ENCODE measurements at places on chromosomes 2 and 18. TPM values are rescaled to one million over a fixed set of nuclear protein-coding genes. Genes with fewer than 3 reads are reported as not detected.

The MYL12B gene
- total RNA-seq, result 252 TPM

DNA sequence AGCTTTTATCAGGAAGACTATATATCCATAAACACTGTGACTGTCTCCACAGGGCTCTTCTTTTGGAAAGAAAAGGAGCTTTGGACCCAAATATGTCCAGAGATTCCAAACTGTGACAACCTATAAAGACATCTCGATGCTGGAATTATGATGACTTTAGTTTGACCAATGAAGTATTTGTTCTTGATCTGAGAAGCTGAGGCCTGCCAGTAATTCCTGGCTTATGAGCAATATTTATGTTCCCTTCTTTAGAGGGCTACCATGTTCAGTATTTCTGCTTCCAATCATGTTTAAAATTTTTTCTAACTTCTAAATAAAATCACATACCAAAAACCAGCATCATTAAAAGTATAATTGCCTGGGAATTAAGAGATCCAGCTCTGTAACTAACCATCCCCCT is 41.1 kb downstream of the FEZ2 start:
- H3K27me3 ChIP-seq, result no peaks in the 10 kb centered on the region
- no peak overlapping the region for H3K4me3 ChIP-seq
- no peaks in the 10 kb centered on the region for H3K36me3 ChIP-seq
- H3K4me1 ChIP-seq, result no peaks in the 10 kb centered on the region
- DNase-seq, result no peak
- no peak overlapping the region for H3K27ac ChIP-seq

GRCh38 chr18:45004546-45005080 is 323.9 kb downstream of the SETBP1 start:
- H3K27ac ChIP-seq, result no peak overlapping the region
- H3K36me3 ChIP-seq, result no peaks in the 10 kb centered on the region
- H3K4me3 ChIP-seq, result no peak overlapping the region

GRCh38 chr2:237617587-237617982 is 9.8 kb upstream of the LRRFIP1 start:
- no peak overlapping the region for H3K27ac ChIP-seq
- H3K4me3 ChIP-seq, result no peak overlapping the region
- no peaks in the 10 kb centered on the region for H3K27me3 ChIP-seq
- no peaks in the 10 kb centered on the region for H3K36me3 ChIP-seq

Measured in CD8-positive, alpha-beta memory T cell (primary cell).